Activated CD4-positive, alpha-beta T cell treated with anti-CD3 and anti-CD28 coated beads, Interleukin-2, amount 50 U/mL, for 48 hours (primary cell): ENCODE measurements at places on chromosomes 7 and 10.

DNA sequence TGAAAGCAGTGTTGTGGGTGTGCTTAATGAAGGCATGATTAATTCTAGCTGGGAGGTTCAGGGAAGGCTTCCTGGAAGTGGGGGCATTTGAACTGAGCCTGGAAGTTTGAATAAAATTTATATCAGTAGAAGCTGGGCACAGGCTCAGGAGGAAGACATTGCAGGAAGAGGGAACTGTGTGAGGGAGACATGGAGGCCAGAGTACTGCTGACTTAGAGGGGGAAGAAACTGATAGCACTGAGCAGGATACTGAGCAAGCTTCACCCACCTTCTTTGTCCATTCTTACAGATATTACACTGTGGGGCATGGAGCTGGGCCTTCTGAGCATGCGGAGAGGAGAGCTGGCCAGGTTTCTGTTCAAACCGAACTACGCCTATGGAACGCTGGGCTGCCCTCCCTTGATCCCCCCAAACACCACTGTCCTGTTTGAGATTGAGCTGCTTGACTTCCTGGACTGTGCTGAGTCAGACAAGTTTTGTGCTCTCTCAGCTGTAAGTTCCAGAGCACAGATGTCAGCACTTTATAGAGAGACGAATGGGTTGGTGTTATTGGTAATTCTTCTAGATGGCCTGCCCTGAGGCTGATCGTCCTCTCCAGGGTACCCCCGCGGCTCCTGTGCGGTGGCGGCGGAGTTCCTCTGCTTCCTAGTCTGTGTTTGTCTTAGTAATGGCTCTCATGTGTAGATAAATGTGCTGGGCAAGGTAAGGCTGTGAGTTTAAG lies 2.1 kb downstream of the FKBP6 start:
- no peak for DNase-seq

DNA sequence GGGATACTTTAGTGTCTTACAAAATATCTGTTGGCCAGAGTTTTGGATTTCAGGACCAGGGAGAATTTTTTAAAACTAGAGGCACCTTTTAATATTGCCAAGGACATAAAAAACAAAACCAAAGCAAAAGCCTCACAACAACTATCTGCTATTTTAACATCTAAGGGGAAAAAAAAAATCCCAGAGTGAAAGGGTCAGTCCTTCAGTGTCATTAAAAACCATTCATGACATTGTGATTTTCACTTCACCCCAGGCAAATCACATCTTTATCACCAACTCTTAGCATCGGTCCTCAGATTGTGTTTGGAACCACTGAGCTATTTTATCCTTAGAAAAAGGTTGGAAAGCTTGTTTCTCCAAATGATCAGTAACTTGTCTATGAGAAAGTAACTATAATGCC lies 10.7 kb downstream of the CEP41 start:
- DNase-seq, result no peak

- no peak for DNase-seq
Measured at GRCh38 chr7:134126146-134126545, 994 bp upstream of the LRGUK start.

- DNase-seq, result no peak
Measured at GRCh38 chr10:75098902-75099673, 12.4 kb upstream of the SAMD8 start.

DNA sequence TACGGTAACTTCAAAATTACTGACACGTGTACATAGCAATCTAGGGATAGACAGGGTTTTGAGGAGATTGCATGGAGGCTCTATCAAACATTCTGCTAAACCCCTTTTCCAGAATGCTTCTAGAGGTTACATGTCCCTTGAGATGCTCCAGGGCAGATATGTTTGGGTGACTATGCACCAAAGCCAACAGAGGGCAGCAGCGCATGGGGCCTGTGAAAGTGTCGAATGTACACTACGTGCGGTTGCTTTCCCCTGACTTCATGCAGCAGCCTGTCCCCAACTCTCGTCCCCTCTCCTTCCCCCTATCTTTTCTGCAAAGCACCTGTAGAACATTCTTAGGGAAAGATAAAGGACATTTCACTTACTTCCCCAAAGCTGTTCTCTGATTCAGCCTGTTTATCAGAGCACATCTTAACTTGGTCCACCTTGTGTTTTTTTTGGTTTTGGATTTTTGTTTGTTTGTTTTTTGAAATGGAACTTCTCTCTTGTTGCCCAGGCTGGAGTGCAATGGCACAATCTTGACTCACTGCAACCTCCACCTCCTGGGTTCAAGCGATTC lies 90.2 kb downstream of the UBE3C start:
- DNase-seq, result no peak

GRCh38 chr7:20980668-20981264 lies 194.1 kb upstream of the SP8 start:
- no peak for DNase-seq

GRCh38 chr10:78619896-78620295 lies 448.9 kb upstream of the ZMIZ1 start:
- DNase-seq, result no peak

DNA sequence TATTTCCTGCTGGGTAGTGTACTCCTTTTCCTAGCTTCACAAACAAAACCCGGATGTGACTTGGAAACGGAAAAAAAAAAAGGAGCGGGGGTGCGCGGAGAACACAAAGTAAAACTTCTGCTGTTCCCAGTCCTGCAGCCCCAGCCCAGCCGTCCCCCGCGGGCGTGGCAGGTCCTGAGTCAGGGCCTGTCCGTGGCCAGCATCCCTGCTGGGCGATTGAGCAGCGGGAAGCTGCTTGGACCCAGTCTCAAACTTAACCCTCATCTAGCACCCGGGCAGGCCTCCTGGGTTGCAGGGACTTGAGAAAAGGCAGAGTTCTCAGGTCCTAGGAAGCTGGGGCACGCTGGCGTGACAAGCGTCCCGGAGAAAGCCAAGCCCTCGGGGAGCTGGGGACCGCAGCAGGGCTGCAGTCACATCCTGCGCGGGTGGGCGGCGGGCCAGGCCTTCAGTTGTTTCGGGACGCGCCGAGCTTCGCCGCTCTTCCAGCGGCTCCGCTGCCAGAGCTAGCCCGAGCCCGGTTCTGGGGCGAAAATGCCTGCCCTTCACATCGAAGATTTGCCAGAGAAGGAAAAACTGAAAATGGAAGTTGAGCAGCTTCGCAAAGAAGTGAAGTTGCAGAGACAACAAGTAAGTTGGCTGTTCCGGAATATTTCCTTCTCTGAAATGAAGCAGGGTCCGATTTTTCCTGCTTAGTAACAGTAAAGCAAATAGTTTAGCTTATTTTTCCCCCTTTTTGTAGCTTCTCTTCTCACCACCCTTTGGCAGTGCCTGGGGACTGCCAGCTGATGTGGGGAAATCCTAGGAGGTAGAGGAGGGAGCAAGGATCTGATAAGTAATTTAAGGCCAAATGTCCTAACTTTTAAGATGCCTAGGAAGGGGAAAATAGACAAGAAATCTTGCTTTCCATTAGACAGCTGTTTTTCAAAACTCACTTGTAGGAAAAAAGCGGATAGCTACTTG lies at the start of gene GNG11:
Gene GNG11, plus strand, starts transcription at position 129 of the 960 bp plus-strand sequence. Its CDS starts 403 bp downstream, at position 532.
- DNase-seq, result peak; percentile 44

DNA sequence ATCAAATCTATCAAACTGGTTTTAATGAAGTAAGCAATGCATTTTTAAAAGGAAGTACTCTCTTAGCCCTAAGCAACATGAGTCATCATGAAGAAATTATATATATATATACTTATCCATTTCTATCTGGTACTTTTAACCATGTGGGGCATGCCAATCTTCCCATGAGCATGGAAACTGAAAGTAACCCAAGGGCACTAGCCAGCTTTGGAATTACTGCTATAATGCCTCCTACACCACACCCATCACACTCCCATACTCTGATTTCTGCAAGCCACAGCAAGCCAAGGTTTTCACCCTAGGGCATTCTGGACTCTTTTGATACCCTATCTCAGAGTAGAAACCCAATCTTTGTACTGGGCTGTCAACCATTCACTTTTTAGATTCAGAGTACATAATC lies 204.6 kb downstream of the IMMP2L start:
- DNase-seq, result no peak

- no peak for DNase-seq
Measured at GRCh38 chr7:137772748-137773147, 74.0 kb downstream of the DGKI start.
